ENCODE measurements at places on chromosomes 6 and 20.

GRCh38 chr6:170056278-170056711, 234.6 kb downstream of the DLL1 start:
- DNase-seq = no peak

- no peak for DNase-seq
These were observed 135.7 kb downstream of the SYNDIG1 start for GRCh38 chr20:24604966-24605665.

DNA sequence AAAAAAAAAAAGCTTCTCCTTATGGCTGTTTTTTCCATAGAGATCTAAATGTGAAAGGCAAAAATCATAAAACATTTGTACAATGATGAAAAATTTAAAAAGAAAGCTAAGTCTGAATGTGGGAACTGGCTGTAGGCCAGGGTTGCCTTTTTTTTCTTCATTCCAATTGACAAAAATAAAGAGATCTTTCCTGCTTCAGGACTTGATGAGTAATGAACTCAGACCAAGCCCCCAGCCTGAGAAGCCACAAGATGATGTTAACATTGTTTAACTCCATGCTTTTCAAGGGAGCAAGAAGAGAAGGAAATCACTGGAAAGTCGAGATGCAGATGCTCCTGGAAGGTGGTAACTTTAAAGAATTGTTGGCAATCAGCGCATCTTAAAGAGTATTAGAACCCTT, 41.4 kb downstream of the TRMT6 start:
- no peak for DNase-seq

DNA sequence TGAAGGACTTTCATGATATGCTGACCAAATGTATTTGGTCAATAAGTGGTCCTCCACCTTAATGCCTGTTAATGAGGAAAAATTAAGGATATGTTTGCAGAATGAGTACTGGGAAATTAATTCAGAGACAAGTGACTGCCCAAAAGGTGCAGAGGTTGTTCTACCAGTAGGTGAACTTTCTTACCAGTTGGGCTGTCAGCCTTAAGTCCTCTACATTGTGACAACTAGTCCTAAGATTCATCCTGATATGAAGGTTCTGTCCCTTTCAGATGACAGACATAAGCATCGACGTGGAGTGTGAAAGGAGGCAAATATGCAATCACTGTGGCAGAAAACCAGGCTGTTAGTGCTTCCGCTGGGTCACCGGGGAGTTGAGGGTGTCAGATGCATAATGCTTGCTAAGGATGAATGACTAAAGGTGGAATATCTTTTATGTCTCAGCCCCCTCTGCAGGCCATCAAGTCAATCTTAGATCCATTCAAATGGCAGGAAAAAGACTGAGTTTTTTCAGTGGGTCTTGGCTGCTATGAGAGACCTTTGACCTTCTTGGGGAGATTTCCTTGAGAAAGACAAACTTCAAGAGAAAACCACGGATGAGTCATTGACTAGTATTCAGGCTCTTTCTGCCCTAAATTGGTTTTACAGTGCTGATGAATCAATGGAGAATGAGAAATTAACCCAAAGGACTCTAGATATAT, 226.0 kb downstream of the TPBG start:
- peak; percentile 0 for DNase-seq

GRCh38 chr6:145116591-145117178, 618.6 kb downstream of the EPM2A start:
- no peak for DNase-seq

DNA sequence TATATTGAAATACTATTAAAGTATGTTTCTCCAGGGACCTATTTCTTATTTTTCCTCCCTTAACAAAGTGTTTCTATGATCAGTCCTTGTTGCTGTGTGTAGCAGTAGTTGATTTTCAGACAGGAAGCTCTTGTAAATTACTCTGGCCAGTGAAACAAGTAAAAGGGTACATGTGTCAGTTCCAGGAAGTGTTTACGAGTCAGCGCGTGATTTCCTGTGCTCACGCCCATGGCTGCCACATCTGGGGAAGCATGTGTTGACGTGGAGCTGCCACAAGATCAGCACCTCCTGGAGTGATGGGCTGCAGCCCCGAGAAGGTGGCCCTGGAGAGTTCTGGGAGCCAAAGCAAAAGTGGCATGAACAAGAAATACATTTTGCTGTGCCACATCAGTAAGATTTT, 38.6 kb upstream of the GGTLC1 start:
- peak; percentile 88 for DNase-seq

DNA sequence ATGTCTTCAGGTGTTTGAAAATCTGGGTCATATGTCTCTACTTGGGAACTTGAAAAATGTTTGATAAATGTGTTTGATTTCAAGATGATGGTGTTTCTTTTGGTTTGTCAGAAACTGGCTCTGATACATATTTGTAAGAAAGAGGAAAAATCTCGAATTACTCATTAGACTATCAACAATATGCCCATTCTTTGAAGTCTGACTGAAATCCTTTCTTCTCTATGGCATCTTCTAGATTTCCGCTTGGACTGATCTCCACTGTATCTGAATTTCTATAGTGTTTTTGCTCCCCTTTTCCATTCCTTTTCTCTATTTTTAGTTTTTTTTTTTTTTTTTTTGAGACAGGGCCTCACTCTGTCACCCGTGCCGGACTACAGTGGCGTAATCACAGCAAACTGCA, 1096.5 kb downstream of the KIF16B start:
- no peak for DNase-seq

DNA sequence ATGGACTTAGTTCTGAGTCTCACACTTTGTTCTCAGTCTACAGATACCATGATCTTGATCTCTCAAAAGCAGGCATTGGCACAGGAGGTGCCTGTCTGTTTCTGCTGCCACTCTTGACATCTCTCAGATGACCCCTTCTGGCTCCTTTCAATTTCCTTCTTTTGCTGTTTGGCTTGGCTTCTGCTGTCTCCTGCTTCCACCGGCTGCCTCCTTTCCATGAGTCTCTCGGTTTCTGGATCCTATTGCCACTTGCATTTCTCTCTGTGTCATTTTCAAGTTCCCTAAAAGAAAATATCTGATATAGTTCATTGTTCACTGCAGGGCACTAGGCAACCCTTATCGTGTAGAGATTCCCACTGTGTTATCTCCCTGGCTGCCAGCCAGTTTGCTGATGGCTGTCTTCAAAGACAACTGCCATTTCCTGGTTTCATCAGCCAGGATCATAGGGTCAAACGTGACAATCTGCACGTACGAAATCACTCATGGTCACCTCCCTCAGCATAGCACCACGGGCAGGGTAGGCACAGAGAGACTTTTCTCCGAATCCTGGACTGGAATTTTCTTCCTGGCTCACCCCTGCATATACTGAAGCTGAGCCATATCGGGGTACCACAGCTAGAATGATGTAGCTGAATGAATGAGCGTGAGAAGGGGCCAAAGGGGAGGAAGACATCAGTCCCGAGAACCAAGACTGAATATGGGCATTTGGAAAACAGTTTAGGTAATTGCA, 144.6 kb upstream of the TMEM170B start:
- peak; percentile 25 for DNase-seq

DNA sequence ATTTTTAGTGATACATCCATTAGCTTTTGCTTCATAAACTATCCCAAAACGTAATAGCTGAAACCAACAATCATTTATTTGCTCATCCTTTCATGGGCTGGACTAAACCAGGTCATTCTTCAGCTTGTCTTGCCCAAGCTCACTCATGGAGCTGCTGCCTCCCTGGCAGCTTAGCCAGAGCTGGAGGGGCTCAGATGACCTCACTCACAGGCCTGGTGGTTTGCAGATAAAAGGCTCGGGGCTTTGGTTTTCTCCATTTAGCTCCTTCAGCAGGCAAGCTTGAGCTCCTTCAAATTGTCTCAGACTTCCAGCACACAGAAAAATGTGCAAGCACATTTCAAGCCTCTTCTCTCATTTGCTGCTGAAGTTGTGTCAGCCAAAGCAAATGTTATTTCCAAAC, 139.1 kb downstream of the BTBD3 start:
- DNase-seq = no peak

- no peak for DNase-seq
These were observed 287.8 kb downstream of the PTPRT start for GRCh38 chr20:42901689-42902440.

All from CD4-positive, alpha-beta T cell treated with Interleukin-1 beta for 1 hour (primary cell).